ENCODE measurements at places on chromosomes 4 and X. TPM values are rescaled to one million over a fixed set of nuclear protein-coding genes. Genes with fewer than 3 reads are reported as not detected.

The HS3ST1 gene
- total RNA-seq = 1.3 TPM

The STPG2 gene
- 0.13 TPM for total RNA-seq

DNA sequence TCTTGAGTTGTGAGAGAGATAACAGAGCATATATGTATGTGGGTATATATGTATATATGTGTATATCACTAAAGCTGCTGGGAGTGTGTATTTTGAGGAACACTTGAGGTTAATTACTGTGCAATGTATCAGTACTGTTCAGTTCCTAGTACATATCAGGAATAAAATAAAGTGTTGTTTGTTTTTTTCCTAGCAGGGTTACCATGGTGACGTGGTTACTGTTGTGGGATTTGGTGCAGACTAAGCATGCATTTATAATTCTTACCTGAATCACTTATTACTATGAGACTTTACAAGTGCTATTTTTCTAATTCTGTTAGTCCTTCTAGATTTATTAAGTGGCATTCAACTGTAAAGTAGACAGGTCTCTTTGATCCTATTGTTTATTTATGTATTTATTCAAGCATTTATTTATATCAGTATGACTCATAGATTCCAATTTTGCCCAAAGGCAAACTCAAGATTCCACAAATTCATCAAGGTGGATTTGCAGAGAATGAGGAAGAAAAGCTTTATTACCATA is 26.9 kb upstream of the BEX4 start:
- peak; percentile 11 for DNase-seq

- DNase-seq = no peak
Measured at GRCh38 chrX:45755703-45756102, 555.0 kb upstream of the DIPK2B start.

DNA sequence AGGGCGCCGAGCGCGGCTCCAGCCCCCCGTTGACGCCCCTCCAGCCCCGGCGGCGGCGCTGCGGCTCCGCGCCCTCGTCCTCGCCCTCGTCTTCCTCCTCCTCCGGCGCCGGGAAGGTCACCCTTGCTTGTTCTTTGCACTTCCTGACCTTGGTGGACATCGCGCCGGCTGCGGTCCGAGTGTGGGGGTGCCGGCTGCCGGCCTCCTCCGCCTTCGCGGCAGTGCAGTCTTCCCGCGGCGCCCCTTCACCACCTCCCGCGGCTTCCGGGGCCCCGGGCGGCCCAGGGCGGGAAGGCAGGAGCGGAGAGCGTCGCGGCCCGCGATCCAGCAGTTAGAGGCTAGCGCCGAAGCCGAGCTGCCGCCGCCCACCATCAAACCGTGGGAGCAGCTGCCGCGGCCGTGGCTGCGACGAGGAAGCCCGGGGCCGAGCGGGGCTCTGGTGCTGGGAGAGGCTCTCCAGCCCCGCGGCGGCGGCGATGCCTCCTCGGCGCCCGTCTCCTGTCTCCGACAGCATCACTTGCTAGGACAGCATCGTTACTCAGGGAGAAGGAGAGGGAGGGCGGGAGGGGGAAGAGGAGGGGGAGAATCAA is at the start of gene TRPC3:
Gene TRPC3, minus strand, starts transcription at position 540 of the 590 bp plus-strand sequence. Its CDS starts 380 bp downstream, at position 160.
- no peak for DNase-seq

- peak; percentile 53 for DNase-seq
Measured at GRCh38 chr4:742742-743311, 37.2 kb downstream of the PCGF3 start.

- peak; percentile 46 for DNase-seq
Measured at GRCh38 chr4:47705326-47705981, 132.4 kb downstream of the CORIN start.

The FANCB gene
- total RNA-seq = 6.7 TPM

DNA sequence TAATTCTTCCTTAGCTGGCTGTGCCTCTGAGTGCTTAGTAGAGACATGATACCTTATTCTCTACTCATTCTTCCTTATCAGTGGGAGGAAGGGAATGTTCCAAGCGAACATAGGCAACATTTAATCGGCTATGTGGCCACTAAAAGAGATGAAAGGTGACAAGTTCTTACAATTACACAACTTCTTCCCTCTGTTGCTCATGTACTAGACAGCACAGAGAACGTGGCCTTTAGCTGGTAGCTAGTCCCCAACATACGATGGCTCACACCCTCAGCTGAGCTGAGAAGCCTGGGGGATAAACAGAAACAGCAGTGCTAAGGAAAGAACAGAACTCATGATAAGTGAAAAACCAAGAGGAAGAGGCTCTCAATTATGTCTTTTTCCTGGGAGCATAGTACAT is 52.2 kb downstream of the APOO start:
- DNase-seq = no peak

DNA sequence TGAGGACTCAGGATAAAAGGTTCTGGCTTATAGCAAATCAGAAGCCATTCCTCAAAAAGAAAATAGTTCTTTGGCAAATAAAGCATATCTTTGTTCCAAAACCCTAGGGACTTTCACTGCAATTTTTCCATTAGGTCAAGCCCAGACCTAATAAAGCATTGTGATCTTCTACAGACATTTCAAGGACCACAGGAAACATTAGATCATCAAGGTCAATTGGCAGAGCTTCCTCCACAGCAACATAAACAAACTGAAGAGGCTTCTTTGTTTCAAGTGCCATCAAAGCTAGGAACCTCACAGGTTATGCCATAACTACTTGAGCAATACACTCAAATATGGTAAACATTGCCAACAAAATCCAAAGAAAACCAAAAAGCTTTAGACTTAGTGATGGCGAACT is 144.9 kb downstream of the ANXA5 start:
- no peak for DNase-seq

- DNase-seq = no peak
Measured at GRCh38 chr4:143455211-143455610, 58.3 kb upstream of the SMARCA5 start.

GRCh38 chr4:153260553-153261300 is 56.5 kb downstream of the TRIM2 start:
- no peak for DNase-seq

The FRG2 gene
- 0.05 TPM for total RNA-seq
